ENCODE measurements at places on chromosomes 7 and 10. TPM values are rescaled to one million over a fixed set of nuclear protein-coding genes. Genes with fewer than 3 reads are reported as not detected.

The ATOH7 gene
- not detected for total RNA-seq

DNA sequence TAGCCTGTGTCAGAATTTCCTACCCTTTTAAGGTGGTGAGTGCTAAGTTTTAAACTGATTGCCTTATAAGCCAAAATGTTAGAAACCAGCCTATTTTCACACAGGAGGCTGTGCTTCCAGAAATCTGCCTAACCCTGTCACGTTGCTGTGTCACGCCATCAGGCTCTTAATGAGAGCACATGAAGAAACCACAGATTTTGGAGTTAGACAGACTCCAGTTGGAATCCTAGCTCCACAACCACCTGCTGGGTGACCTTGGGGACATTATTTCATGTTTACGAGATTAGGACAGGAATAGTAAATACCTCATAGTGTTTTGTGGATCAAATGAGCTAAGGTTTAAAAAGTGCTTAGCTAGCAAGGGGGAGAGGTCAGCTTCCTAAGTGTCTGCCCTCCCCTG, 321.8 kb downstream of the DPP6 start:
- no peak for DNase-seq

GRCh38 chr7:27101171-27101956, 1.1 kb downstream of the HOXA2 start:
- peak; percentile 26 for DNase-seq

The CCZ1B gene
- 55.8 TPM for total RNA-seq

- no peak for DNase-seq
These were observed 146.9 kb upstream of the ANK3 start for GRCh38 chr10:60536529-60537114.

The VAX1 gene
- not detected for total RNA-seq

DNA sequence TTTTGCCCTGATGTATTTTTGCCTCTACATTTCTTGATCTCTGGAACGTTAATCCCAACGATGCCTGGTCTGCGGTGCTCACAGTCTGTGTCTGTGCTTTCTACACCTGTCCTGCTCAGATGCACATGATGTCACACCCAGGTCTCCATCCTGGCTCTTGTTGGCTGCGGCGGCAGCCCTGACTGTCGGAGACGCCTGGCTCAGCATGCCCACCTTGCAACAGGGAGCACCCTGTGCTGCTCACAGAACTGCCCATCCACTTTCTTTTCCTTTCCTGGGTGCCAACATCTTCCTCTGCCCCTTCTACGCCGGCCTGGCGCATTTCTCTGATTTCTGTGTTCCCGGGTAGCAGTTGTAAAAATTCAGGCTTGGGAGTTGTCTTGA, 106.2 kb downstream of the CUX1 start:
- DNase-seq, result no peak

- no peak for DNase-seq
These were observed 31.6 kb downstream of the MGMT start for GRCh38 chr10:129498680-129499079.

DNA sequence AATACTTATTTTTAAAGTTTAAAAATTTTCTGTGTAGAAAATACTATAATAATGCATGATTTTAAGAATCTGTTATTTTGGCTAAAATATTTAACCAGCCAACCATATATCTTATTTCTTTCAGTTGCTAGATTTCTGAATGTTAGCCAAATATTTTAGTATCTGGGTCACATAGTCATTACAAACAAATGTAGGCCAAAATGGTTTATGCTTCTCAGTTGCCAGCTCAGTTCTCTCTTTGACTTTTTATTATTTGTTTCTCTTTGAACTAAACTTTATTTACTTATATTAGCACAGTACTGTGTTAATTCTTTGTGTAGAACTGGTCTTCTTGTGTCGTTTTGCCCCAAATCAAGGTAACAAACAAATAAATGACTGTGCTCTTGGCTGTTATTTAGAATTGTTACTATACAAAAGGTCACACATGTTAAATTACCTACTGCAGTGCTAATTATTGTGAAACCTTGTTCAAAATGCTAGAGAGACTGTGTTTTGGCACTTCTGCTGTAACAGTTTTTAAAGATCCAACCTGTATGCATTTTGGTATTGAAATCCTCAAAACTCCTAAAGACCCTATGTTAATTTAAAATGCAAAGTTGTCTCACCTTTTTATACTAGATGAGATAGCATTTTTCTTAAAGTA, 39.8 kb downstream of the ZEB1 start:
- no peak for DNase-seq

All from dermis blood vessel endothelial cell (primary cell).